Stimulated activated CD4-positive, alpha-beta T cell treated with anti-CD3 and anti-CD28 coated beads, TNF-alpha, amount 100 ng/mL, for 1 hour (primary cell): ENCODE measurements at places on chromosomes 3 and 15.

DNA sequence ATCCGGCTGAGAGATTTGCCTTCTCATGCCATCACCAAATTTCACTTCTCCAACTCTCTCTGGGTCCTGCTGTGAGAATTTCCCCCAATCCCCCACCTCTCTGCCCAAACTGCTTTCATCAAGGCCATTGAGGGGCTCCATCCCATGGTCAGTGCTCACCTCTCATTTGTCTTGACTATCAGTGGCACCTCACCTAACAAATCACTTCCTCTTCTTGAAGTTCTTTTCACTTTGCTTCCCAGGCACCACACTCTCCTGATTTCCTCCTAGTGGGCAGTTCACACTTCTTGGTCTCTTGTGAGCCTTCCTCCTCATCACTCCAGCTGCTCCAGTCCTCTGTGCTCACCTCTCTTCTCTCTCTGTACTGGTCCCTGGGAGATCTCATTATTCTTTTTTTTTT lies 169.6 kb downstream of the OPA1 start:
- DNase-seq, result no peak

GRCh38 chr15:31328969-31329639 lies 2.5 kb downstream of the KLF13 start:
- no peak for DNase-seq

DNA sequence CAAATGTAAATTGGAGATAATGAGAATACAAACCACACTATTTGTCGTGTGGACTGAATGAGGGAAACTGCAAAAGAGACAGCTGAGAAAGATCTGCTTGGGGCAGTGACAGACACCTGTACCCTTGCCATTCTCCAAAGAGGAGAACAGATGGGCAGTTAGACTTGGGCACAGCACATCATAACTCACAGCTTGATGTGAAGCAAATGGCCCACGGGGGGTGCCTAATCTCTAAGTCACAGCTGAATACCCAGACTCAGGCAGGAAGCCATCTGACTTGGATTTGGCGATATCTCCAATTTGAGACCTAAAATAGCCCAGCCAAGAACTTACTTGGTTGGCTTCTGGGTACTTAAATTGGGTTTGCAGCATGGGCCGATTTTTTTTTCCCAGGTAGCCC lies 10.0 kb upstream of the SLC6A11 start:
- no peak for DNase-seq

DNA sequence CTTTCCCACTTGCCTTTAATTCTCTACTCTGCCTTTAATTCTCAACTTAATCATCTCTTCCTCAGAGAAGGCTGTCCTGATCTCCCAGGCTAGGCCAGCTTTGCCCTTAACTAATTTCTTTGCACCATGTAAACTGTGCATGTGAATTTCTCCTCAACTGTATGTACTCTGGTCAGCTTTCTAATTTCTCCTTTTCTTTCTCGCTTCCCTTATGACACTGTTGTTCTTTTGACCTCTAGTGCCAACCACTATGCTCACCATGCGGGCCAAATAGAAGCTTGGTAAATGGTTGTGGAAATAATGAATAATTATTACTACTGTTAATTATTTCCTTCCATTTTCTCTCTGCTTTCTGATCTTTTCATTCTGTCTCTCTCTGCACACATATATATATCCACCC lies 269.0 kb upstream of the CRBN start:
- no peak for DNase-seq

DNA sequence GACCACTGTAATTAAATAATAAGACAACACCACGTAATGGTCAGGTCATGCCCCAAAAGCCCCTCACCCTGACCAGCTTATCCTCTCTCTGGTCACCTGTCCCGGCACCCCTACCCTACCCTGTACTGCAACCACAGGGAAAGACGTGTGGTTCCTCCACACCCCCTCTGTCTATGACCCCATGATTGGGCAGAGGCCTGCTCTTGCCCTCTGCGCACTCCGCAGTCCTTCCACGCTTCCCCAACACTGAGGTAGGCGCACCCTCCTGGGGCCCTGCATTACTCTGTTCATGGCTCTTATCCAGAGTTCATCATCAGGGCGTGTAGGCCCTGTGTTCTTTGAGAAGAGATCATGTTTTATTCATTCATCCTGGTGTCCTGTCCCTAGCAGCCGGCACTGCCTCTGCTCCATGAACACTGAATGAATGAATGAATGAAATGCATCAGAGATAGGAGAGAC lies 33.8 kb downstream of the MGLL start:
- DNase-seq, result no peak

- no peak for DNase-seq
These were observed 124.1 kb downstream of the ETFA start for GRCh38 chr15:76187163-76187562.

DNA sequence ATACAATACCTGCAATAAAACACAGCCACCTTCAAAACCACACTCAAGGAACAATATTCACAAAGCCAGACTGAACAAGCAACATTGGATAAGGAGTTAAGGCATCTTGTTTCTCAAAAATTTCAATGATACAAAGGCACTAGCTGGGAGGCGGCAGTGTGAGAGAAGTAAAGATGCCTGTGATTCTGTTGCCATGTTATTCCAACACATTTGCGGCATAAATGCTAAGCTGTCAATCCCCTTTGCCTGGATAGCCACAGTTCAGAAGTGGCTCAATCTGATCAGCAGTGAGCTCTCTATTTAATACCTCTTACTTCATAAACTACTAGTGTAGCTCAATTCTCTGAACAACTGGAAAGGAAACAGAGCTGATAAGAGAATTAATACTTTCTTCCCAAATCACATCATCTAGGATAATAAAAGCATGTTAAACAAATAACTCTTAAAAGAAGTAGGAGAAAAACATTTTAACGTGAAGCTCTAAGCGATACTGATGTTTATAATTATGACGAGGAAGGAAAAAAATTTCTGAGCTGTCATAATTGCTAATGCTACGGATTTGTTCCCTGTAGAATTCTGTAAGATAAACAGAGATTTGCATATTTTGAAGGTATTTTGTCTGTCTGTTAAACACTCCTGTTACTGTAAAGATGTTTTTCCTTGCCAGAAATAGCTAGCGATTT lies 358.4 kb downstream of the FOXP1 start:
- no peak for DNase-seq

- DNase-seq, result no peak
These were observed 41.5 kb downstream of the TMEM41A start for GRCh38 chr3:185457376-185457775.

- no peak for DNase-seq
These were observed 93.0 kb upstream of the LPP start for GRCh38 chr3:188060840-188061544.

GRCh38 chr3:155991212-155991611 lies 120.8 kb downstream of the GMPS start:
- no peak for DNase-seq

- no peak for DNase-seq
These were observed 232.2 kb downstream of the VPS13C start for GRCh38 chr15:61828008-61828407.

DNA sequence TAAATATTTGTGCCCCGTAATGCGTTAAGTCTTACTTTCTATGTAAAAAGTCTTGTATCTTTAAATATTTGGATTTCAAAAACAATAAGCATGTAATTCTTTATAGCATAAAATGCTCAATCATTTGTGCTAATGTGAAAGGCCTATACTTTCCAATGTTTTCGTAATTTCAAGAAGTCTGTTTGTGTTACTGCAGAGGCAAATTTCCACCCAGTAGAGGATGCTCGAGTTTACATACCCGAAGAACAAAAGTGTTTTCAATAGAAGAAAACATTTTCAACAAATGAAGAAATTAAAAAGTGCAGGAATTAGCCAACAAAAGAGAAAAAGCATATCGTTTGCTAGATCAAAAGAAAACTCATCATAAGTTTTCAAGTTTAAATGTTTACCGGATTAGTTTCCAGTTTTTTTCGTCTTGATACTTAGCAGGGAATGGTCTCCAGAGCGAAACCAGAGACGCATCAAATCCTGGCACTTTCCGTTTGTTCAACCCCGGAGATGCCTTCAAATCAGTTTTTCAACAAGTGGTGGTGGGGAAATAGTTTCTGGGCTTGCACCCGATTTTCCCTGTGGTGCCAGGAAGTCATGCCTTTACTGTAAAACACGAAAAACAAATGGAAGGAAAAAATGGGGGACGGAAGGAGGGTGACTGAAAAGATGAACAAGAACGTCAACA lies 1.0 kb downstream of the CGGBP1 start:
- no peak for DNase-seq

GRCh38 chr3:16482770-16483531 lies 30.5 kb downstream of the RFTN1 start:
- no peak for DNase-seq

DNA sequence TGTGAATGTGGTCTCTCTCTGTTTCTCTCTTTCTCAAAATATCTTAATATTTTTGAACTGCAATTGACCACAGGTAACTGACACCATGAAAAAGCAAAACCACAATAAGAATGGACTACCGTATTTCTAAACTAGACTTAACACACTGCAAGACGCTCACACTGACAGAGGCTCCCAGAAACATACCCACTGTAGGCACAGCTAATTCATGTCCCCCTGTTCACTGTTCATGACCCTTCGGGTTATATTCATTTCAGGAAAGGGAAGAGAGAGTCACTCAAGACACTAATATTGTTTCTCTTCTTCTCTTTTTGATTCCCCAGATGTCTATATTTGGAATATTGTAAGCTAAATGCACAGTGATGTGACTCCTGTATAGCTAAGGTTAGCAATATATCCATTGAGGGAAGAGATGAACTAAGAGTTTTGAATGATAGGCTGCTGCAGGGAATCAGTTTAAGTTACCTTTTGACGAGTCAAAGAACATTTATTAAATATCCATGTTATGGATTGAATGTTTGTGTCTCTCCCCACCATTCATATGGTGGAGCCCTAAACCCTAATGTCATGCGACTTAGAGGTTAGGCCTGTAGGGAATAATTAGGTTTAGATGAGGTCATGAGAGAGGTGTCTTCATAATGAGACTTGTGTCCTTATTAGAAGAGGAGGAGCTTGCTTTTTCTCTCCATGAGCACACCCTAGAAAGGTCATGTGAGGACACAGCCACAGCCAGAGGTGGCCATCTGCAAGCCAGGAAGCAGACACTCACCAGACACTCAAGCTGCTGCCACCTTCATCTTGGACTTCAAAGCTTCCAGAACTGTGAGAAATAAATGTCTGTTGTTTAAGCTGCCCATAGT lies 216.6 kb upstream of the GRM7 start:
- no peak for DNase-seq

DNA sequence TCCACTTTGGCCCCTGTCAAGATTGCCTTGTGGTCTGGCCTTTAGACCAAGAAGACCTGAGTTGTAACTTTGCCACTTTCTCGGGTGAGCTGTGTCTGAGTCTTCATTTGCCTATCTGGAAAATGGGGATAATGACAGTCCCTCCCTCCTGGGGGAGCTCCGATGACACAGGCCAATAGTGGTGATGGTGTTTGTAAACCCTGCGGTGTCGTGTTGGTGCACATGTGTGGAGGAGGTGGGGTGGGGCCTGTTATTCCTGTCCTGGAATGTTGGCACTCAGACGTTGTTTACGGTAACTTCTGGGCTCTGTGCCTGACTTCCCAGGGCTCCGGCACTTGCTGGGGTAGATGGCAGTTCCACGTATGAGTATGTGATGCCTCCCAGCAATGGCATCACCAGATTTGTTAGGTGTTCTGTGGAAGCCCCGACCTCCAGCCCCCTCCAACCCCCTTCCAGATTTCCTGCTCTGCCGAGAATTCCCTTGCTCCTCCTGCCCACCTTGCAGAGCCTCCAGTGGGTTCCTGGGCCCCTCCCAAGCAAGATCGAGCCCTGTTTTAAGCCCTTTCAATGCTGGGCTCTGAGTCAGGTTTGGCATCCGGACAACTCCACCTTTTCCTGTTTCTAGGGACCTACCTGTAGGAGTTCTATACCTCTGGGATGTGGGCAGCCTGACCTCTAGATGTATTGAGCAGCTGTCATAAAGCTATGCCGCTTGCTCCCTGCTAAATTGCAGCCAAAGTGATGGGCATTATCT lies 31.4 kb downstream of the HRH1 start:
- no peak for DNase-seq

GRCh38 chr3:188796122-188796631 lies 375.6 kb upstream of the TPRG1 start:
- no peak for DNase-seq
